ENCODE measurements at places on chromosomes 7 and 10.

- DNase-seq = no peak
Observed at GRCh38 chr10:123367195-123367594, 213.0 kb downstream of the BUB3 start.

- no peak for DNase-seq
Observed at GRCh38 chr7:55770778-55771177, 91.8 kb downstream of the SEPTIN14 start.

- no peak for DNase-seq
Observed at GRCh38 chr7:50210706-50211115, 93.8 kb upstream of the IKZF1 start.

DNA sequence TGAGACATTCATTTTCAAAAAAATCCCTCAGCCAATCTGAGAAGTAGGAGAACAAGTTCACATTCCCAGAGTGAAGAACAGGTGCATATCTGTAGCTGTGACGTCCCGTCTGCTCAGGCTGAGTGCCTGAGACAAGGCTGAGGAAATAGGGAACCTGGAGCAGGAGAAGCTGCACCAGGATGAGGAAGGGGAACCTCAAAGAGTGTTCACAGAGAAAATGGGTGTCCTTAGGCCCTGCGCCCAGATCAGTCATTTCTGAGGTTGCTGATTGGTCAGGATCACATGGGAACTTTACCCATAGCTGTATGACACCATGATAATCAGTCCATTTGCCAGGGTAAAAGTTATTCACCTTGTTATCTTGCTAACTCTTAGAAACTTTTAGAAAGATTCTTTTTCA, 34.2 kb upstream of the TARP start:
- no peak for DNase-seq

DNA sequence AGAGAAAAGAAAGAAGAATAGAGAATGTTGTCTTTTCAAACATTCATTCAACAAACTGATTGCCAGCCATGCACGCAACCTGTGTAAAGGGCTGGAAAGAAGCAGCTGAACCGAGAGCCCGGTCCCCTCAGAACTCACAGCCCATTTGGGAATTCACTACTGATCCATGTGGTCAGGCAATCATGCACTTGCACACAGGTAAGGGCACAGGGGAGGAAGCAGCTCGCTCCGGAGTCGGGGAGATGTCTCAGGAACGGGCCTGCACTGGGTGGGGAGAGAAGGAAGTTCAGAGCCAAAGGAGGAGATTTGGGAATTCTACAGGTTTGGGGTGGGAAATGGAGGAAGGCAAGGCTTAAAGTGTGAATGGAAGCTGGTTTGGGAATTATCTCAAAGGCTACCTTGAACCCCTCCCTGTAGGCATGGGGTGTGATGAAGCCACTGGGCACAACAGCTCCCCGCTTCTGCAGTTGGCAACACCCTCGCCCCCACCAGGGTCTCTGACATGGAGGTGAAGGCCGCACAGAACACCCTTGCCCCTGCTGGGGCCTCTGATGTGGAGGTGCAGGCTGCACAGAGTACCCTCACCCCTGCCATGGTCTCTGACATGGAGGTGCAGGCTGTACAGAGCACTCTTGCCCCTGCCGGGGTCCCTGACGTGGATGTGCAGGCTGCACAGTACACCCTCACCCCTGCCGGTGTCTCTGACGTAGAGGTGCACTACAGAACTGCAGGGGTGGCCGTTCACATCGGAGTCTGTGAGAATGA, 194.4 kb upstream of the RNF32 start:
- DNase-seq = no peak

- DNase-seq = no peak
Observed at GRCh38 chr7:105107458-105107857, 93.5 kb downstream of the KMT2E start.

DNA sequence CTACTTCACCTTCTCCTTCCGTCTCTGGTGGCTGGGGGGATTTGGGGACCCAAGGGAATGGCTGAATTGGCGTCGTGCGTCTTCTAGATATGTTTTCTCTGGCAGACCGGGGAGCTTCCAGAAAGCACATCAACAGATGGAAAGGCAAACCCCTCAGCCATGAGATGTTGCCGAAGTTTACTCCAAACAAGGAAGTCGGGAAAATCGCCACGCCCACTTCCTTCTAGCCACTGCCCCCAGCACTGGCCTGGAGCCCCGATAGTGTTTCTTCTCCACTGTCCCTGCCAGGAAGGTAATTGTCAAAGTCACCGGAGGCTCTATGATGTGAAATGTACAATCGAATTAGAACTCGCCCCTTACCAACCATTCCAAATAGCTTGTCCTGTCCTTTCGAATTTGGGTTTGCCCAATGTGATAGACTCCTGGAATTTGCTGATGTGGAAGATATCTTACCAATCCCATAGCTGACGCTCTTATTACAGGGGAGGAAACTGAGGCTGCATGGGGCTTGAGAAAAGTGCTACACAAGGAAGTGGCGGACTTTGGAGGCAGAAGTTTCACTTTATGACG, 191.0 kb downstream of the LSM5 start:
- no peak for DNase-seq

DNA sequence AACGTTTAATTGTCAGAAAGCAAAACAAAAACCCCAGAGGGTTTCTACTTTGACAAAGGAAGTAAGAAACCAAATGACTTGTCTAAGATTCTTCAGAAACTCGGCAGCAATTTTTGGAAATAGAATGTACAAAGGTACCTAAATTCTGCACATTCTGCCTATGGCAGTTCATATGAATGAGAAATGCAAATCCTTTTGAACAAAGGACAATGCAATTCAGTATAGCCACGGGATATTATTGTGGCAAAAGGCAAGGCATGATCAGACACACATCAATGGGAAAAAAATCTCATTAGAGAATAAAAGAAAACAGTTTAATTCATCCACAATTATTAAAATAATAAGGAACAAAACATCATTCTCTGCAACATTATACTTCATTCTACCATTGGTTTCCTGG, 93.4 kb downstream of the SEMA3C start:
- DNase-seq = no peak

DNA sequence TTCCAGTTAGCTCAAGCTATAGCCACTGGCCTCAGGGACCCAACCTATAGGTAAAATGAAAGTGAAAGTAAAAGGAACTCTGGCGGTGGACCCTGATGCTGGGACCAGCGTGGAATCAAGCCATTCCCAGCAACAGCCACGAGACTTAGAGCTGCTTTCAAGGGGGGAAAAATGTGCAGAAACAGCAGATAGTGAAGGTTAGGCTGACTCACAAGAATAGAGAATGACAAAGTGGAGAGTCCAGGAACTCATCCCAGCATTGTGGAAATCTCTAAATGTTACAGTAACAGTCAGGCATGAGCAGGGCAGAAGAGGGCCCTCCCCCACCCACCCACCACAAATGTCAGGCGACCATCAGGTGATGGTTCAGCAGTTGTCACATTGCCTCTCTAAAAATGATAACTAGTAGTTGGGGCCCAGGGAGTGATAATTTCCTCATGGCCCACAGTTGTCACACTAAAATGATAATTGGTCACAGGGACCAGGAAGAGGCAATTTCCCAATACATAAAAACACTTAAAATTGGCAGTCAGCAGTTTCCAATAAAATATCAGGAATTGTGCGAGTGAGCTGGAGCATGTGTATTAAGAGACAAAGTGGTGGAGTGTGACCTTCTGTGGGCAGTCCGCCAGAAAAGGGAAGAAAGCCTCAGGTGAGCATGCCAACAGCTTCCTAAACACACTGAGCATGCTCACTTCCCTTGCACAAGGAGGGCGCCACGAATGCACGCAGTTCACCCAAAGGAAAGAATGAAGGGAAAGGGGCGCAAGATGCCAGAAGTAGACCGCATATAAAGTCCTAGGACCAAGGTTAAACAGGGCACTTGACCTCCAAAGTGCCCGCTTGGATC, 129.8 kb upstream of the PPP1R3A start:
- DNase-seq = no peak

- DNase-seq = no peak
Observed at GRCh38 chr10:124409696-124410095, 9.0 kb downstream of the OAT start.

DNA sequence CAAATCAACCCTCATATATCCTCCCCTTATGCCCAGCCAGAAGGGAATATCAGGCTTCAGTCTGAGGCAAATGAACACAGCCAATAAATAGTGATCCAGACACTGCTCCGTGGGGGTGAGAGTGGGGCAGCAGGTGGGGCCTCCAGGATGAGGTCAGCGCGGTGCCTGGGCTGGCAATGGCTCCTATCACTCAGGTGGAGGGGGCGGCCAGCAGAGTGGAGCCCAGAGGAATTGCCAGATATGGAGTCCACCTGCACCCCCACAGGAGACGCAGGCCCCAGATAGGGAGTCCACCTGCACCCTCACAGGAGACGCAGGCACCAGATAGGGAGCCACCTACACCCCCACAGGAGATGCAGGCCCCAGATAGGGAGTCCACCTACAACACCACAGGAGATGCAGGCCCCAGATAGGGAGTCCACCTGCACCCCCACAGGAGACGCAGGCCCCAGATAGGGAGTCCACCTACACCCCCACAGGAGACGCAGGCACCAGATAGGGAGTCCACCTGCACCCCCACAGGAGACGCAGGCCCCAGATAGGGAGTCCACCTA, 78.0 kb upstream of the PPP2R2D start:
- DNase-seq = no peak

DNA sequence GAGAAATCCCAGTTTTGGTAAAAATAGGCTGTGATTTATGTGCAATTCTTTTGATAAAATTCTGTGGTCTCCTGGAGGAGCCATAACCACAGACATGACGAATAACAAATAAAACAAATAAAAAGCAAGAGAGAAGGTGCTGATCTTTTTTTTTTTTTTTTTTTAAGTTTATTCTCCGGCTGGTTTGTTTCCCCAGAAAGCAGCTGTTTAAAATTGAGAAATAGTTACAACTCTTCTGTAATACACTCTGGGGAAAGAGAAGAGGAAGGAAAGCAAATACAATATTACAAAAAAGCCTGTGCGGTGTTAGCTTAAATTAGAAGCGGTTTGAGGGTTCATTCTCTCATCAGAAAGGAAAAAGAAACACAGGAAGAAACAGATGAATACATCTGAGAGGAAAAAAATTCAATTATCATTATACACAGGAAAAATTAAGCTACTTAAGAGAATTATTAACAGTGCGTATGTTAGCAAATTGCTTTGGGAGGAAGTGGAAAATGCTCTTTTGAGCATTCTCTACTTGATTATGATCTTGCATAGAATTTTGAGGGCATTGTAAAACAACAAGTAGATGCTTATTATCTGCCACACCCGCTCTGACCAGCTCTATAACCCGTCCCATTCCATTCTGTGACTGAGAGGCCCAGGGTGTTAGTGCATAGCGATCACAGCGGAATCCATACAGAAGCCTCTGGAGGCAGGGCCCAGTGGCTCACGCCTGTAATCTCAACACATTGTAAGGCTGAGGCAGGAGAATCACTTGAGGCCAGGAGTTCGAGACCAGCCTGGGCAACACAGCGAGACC, 40.6 kb upstream of the WAC start:
- no peak for DNase-seq

DNA sequence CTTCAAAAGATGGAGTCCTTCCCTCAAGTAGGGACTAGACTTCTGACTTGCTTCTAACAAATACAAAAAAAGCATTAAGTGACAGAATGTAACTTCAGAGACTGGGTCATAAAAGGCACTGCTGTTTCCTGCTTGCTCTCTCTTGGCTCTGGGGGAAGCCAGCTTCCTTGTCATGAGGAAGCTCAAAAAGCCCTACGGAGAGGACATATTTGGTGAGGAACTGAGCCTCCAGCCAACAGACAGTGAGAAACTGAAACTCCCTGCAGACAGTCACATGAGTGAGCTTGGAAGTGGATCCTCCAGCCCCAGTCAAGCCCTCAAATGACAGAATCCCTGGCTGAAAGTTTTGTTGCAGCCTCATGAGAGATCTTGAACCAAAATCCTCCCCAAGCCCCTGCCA, 26.3 kb upstream of the SLC35G1 start:
- no peak for DNase-seq

DNA sequence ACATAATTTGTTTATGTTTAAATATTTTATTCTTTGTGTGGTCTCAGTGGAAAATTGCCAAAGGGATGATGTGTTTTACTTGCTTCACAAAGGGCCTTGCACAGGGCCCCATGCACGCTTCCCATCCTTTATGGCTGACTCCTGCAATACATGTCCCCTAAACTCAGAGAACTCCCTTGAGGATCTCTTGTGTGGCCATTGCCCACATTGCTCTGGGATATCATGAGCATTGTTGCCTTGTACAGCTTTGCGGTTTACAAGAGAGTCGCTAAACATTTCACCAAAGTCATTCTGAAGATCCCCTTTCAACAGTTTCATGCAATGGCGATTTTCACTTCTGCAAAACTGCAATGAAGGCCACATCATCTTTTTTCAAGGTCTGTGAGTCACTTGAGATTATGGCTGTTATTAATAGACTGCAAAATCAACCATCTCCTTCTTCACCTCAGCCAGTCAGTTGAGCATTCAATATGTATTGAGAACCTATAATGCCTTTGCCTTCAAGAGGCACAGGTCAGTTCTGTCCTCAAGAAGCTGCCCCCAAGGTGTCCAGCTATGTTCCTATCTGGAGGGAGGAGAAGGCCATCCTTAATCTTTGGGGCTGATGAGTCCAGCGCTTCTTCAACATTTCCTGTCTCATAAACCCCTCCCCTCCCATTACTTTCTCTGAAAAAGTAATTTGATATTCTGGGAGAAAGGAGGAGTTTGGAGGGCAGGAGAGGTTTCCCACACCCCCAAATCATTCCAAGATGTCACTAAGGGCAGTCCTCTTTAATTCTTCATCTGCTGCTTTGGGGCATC, 108.1 kb downstream of the CCDC71L start:
- no peak for DNase-seq

- DNase-seq = no peak
Observed at GRCh38 chr7:128174386-128174785, 66.7 kb upstream of the LEP start.

- DNase-seq = no peak
Observed at GRCh38 chr7:124843336-124843735, 77.7 kb upstream of the GPR37 start.

- DNase-seq = no peak
Observed at GRCh38 chr10:7045891-7046599, 364.8 kb downstream of the SFMBT2 start.

- DNase-seq = no peak
Observed at GRCh38 chr10:86644152-86644793, 10.1 kb upstream of the OPN4 start.

DNA sequence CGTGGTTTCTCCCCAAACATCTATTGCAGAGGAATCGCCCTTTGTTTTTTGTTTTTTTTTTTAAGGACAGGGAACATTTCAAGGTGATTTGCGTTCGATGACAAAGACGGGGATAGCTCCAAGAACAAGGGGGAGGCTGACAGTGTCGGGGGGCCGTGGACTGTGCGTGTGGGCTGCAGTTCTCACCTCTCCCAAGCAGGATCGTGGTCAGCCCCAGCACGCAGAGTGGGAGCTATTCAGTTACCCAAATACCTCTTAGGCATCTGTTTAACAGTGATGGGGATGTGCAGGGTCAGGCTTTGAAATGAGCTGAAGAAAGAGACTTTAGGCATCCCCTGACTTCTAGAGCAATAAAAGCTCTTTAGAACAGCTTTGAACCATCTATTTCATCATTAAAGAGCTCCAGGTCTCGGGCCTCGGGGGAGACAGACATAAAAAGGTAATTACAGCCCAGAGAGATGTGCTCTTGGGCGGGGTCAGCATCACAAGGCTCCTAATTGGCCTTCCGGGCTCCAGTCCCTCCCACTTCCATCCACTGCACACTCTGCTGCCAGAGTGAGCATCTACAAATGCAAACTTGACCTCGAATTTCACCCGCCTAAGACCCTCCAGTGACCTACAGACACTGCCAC, 97.3 kb downstream of the MYL10 start:
- DNase-seq = no peak

Data from stimulated activated CD4-positive, alpha-beta T cell treated with anti-CD3 and anti-CD28 coated beads, Interleukin-1b, Interleukin-23, amount 100 ng/mL, for 24 hours (primary cell).